Amygdala (tissue), 56 donors: ENCODE measurements at places on chromosomes 11 and 22.

DNA sequence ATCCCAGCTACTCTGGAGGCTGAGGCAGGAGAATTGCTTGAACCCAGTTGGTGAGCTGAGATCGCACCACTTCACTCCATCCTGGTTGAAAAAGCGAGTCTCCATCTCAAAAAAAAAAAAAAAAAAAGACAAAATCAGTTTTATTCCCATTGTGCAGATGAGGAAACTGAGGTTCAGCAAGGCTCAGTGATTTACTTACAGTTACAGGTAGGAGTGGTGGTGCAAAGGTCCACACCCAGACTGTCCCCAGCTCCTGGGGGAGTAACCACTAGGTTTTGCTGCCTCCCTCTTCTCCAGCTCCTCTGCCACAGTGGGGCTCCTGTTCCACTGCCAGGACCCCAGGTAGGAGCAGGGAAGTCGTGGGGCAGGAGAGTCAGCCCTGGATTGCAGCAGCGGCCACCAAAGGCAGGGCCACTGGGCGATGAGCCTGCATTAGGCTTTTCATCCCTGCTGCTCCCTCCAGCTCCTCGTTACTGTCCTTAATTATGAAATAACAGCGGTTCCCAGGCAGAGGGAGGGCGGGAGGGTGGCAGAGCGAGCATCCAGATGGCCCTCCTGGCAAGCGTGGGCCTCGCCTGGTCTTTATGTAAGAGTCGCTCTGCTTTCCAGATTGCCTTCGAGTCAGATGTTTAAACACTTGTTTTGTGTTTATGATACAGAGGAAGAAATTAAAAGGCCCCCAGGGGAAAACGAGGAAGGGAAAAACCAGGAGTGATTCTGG, 15.5 kb upstream of the RASD2 start:
- DNase-seq: peak; percentile 17

GRCh38 chr22:26589367-26589844, 526 bp downstream of the TPST2 start:
- DNase-seq: no peak

- no peak for DNase-seq
Measured at GRCh38 chr11:66745356-66746235, 16.6 kb upstream of the SPTBN2 start.

DNA sequence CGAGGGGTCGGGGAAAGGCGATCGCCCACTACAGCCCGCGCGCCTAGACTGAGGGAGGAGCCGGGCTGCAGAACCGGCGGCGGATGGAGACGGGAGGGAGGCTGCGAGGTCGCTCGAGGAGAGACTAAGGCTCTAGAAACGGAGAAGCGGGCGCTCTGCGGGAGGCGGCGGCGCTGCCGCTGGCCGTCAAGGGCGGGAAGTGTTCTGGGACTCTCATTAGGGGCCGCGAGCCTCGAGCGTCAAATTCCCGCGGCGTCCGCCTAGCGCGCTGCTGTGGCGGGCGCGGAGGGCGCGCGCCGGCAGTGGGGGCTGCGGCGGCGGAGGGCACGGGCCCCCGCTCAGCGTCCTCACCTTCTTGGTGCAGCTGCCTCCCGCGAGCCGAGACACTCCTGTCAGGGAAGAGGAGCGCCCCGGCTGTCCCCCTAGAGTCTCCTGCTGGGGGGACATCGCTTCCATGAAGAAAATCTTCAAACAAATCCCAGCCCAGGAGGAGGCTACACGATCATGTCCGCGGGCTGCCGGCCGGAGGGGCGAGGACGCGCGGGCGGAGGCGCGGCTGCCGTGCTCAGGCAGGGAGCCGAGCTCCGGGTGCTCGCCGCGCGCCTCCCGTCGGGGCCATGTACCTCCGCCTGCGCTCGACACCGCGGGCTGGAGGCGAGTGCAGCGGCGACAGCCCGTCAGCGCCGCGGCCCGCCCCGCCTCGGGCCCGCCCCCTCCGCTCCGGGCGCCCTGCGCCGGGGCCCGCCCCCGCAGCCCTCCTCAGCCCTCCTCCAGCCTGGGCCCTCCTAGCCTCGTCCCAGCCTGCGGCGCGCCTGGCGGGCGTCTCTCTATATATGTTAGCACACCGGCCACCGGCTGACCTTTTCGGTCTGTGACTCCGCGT, at the start of gene ARHGAP20:
ARHGAP20 (minus strand) TSS at position 662 of the 883 bp plus-strand sequence; CDS start at position 456, 206 bp downstream.
- DNase-seq: peak; percentile 47

- no peak for DNase-seq
Measured at GRCh38 chr22:46131151-46131587, 19.2 kb upstream of the PPARA start.

- DNase-seq: no peak
Measured at GRCh38 chr11:18969720-18970119, 30.5 kb upstream of the MRGPRX1 start.

- no peak for DNase-seq
Measured at GRCh38 chr22:50068096-50068495, 10.0 kb upstream of the TTLL8 start.

DNA sequence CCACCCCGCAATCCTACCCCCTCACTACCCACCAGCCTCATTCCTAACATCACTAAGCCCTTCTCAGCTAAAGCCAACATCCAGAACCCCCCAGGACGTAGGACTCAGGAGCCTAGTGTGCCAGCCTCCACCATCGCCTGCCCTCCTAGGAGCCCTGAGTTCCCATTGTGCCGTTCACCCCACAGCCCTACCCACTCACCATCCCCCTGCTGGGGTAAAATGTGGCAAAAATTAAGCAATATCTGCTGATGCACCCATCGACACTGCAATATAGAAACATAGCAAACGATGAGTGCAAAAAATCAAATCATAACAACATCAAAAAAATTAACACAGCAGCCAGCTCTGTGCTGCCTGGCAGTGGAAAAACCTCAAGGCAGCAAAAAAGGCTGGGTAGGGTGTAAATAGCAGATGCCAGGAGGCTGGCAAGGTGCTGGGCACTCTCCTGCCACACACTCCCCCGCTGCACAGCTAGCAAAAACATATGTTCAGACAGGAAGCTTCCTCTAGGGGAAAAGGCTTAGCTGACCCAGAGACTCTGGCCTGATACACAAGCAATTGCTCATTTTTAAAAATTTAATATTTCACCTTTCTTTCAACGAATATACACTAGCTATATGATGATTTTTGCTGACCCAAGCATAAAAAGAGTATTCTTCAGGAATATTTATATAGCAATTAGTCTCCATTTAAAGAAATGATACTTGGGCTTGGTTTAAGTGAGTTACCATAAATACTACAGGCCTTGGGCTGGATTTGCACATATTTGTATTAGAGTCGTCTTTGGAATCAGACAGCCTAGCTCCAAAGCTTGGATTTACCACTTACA, 33.8 kb downstream of the PRDM10 start:
- DNase-seq: no peak

DNA sequence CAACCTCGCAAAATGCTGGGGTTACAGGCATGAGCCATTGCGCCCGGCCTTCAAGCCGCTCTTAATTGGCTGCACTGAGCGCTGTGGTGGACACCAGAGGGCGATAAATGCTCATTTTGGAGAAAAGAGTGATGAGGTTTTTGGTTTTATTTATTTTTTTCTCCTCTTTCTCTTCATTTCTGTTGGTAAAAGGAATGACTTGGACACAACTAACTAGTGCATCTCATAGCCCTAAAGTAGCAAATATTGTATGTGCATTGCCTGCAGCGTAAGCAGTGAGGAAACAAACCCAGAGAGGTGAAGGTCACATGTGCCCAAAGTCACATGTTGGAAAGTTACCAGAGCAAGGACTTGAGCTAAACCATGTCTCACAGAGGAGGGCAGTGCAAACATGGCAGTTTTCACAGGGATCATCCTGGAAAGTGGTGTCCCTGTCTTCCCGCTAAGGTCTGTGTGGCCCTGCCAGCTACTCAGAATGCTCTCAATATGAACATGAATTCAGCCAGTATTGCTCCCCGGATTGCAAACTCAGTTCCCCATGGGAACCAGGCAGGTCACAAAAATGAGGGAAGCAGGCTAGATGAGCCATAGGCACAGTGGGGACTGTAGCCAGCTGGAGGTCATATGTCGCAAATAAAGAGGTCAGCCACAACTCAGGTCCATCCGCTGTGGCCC, 8.6 kb upstream of the CD82 start:
- no peak for DNase-seq

DNA sequence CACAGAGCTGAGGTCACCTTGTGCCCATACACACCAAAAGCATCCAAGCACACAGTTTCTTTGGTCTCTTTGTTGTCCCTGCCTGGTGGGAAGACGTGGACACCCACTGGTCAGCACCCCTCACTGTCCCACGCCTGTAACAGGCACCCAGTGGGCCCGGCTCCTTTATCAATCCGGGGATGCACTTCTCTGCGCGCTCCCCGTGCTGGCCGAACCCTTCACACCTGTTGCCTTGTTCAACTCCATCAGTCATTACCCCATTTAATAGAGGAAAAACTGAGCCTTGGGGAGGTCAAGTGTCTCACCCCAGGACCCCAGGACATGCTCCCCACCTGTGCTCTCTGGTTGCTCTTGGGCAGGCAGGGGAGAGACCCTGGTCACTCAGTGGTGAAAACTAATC, 49.7 kb upstream of the FGF3 start:
- DNase-seq: no peak

- DNase-seq: no peak
Measured at GRCh38 chr22:28894334-28894733, 11.0 kb downstream of the ZNRF3 start.

DNA sequence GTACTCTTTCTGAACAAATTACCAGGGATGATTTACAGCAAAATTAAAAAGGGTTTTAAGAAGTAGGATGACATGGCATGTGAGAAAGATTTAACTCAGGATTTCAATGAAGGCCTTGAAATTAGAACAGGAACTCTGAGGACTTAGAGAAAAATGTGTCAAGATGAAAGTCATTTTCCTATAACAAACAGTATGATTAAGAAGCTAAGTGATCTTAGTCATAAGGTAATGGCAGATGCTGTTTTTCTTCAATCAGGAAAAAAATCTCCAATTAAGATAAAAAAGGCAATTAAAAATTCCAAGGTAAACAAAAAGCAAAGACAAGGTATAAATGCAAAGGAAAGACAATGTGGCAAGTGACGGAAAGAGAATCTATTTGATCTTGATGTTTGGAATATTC, 73.5 kb downstream of the GAB2 start:
- DNase-seq: no peak

DNA sequence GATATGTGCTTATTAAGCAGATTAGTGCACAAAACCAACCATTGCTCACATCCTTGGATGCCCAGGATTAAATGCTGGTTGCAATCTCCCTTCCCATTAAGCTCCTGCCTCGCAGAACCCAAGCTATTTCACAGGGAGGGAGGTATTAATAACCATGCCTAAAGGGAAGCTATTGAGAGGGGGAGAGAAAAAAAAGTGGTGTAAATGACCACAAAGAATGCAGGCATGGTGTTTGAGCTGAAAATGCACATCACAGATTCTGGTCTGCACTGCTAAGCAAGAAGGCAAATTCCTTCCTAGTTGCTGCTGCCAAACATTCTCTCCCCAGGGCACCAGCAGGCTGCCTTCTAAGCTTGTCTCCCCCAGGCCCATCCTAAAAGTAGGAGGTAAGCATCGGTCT, 92.0 kb upstream of the ISX start:
- DNase-seq: no peak

DNA sequence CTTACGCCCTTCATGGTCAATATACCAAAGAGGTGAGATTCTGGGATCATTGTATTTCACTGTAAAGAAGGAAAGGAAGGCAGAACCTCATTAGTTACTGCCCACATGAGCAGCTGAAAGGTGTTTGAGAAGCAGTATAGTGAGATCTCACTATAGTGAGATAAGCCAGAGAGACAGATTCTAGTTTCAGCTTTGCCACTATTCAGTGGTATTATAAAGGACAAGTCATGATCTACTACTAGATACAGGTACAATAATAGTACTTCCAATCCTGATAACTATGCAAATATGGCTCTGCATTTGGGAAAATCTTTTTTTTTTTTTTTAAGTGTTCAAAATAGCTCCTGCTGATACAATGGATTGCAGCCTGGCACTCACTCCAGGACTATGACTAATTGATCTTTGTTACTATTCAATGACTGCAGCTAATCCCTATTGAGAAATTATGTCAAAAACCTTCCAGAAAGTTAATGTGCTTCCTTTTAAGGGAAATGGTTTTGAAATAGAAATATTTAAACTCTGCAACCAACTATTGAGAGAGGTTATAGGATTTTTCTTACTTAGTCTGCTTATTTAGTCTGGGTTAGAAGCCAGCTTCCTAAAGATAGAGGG, 8.3 kb upstream of the DLAT start:
- no peak for DNase-seq

GRCh38 chr11:34975482-34975881, 59.1 kb downstream of the PDHX start:
- DNase-seq: no peak

- DNase-seq: no peak
Measured at GRCh38 chr22:35368386-35368785, 12.5 kb upstream of the HMOX1 start.
